H1 (cell line): ENCODE measurements at places on chromosomes 2 and 18.

GRCh38 chr18:23226930-23227725 lies 91.8 kb downstream of the CABLES1 start:
- no peak for DNase-seq

GRCh38 chr18:23819001-23819400 lies 129.7 kb downstream of the LAMA3 start:
- DNase-seq: no peak

DNA sequence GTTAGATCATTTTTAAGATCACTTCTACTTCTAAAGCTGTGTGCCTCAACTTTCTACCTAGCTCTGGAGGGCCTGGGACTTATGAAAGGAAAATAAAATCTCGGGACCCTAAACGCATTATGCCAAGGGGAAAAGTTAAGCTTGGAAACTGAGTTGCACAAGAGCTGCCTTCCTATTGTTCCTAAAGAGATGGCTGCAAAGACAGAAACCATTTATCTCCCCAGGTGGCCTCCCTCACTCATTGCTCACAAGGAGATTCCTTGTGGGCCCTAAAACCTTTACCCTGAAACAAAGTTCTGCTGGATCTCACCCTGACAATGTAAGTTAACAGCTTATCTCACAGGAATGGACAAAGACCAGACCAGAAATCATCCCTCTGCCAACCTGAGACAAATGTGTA lies 26.8 kb downstream of the TUBB6 start:
- no peak for DNase-seq

GRCh38 chr18:63472380-63472779 lies 4.4 kb upstream of the SERPINB5 start:
- DNase-seq: no peak

GRCh38 chr2:238379096-238379810 lies 47.5 kb upstream of the ASB1 start:
- no peak for DNase-seq

DNA sequence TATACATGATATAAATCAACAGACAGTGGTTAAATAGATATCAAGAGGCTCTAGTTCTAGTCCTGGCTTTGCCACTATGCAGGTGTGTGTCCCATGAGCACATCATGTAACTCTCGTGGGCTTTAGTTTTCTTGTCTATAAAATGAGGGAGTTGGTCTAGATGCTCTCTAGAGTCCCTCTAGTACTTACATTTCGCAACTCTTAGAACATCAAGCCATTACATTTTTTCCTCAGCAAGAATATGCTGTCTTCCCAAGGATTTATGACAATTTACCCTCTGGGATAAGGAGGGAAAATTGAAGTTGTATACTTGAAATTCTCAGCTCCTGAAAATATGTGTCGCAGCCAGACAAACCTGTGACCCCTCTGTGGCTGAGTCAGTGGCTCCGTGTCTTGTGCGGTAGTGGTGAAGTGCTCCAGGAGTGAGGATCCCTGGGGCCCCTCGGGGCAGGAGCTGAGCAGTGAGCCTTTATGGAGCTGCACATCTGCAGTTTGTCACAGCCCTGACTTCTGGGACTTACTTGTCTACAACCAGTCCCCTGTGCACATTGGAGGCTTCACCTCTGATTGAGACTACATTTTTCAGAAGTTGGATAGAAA lies 6.8 kb downstream of the PKP4 start:
- DNase-seq: no peak

- peak; percentile 71 for DNase-seq
Observed at GRCh38 chr2:216606551-216607276, 26.5 kb upstream of the IGFBP2 start.

GRCh38 chr2:187003038-187003554 lies 154.1 kb upstream of the ZSWIM2 start:
- no peak for DNase-seq

GRCh38 chr2:221346411-221346810 lies 225.7 kb downstream of the EPHA4 start:
- no peak for DNase-seq

- DNase-seq: peak; percentile 23
Observed at GRCh38 chr2:16139663-16140615, 199.6 kb downstream of the MYCN start.

DNA sequence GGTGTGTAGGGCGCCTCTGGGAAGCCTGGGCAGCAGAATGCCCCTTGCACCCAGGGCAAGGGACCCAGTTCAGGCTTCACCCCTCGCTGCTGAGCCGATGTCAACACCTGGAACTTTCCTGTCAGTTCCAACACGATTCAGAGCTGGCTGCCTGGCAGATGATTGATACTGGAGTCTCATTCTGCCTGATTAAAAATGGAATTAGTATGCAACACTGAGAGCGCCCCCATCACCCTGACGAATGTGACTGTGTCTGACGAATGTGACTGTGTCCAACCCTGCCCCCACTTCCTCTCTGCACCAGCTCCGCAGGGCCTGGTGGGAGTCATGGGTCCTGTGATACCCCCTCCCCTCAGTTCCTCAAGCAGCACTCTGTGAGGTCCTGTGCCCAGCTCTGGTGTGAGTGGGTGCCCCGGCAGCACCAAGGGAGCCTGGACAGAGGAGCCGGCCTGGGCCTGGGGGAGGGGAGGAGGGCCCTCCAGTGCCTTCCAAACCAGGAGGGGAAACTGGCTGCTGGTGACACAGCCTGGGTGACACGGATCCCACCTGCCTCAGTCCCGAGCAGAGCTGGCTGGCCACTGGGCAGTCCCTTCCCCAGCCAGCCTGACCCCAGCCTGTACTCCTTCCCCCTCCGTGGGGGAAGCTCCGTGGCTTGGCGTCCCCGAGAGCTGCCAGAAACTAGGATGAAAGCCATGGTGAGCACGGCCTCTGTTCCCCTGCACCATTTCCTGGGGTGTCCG lies 41.4 kb upstream of the ALPP start:
- peak; percentile 43 for DNase-seq

GRCh38 chr2:141280037-141280436 lies 850.8 kb downstream of the LRP1B start:
- DNase-seq: no peak

GRCh38 chr2:9984871-9985480 lies 33.5 kb downstream of the GRHL1 start:
- DNase-seq: no peak

DNA sequence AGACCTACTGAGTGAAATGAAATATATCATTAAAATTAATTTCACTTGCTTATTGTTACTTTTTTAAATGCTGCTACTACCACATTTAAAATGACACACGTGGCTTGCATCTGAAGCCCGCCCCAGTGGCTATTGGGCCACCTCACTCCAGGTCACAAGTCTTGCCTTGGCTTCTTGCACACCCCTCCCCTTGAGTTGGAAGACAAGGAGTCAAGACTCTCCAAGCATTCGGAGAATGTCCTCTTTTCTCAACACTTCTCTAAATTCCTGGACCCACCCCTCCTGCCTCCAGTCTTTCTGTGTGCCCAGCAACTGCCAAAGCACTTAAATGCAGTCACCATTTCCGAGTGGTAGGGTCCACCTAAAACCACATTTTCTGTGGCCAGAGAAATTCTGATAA lies 73.4 kb downstream of the ZBTB7C start:
- no peak for DNase-seq

- DNase-seq: no peak
Observed at GRCh38 chr2:45974056-45974455, 322.6 kb downstream of the PRKCE start.

DNA sequence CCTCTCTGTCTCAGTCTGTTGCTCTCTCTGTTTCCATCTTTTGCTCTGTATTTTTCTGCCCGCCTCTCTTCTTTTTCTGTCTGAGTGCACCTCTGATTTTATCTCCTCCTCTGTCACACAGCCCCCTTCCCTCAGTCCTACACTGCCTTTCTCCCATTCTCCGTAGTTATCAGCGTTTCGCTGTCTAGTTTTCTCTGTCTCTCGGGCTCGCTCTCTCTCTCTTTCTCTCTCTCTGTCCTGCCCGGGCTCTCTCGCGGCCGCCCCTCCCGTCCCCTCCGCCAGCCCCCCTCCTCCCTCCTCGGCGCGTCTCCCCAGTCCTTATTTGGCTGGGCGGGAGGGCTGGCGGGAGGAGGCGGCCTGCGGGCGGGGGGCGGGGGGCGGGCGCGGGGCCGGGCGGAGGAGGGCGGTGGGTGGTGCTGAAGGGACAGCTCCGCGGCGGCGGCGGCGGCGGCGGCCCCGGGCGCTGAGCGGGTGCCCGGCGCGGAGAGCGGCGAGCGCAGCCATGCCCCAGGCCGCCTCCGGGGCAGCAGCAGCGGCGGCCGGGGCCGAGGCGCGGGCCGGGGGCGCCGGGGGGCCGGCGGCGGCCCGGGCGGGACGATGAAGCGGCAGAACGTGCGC lies at the start of gene KCNK3:
KCNK3 (plus strand) TSS at position 444 of the 618 bp plus-strand sequence; CDS start at position 598, 154 bp downstream.
- DNase-seq: no peak

DNA sequence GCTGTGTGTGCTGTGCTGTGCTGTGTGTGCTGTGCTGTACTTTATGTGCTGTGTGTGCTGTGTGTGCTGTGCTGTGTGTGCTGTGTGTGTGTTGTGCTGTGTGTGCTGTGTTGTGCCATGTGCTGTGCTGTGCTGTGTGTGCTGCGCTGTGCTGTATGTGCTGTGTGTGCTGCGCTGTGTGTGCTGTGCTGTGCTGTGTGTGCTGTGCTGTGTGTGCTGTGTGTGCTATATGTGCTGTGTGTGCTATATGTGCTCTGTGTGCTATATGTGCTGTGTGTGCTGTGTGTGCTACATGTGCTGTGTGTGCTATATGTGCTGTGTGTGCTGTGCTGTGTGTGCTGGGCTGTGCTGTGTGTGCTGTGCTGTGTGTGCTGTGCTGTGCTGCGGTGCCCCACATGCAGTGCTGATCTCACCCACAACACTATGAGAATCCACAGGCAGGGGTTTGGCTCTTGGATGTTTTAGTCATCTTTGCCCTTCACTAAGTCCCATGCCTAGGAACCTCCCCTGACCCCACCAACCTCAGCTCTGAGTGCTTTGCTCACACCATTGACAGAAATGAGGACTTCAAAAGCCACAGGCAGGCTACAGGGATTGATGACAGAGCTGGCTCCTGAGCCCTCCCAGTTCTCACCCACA lies 30.5 kb upstream of the MAL start:
- DNase-seq: no peak

GRCh38 chr18:3015204-3015592 lies 2.3 kb upstream of the LPIN2 start:
- DNase-seq: no peak

DNA sequence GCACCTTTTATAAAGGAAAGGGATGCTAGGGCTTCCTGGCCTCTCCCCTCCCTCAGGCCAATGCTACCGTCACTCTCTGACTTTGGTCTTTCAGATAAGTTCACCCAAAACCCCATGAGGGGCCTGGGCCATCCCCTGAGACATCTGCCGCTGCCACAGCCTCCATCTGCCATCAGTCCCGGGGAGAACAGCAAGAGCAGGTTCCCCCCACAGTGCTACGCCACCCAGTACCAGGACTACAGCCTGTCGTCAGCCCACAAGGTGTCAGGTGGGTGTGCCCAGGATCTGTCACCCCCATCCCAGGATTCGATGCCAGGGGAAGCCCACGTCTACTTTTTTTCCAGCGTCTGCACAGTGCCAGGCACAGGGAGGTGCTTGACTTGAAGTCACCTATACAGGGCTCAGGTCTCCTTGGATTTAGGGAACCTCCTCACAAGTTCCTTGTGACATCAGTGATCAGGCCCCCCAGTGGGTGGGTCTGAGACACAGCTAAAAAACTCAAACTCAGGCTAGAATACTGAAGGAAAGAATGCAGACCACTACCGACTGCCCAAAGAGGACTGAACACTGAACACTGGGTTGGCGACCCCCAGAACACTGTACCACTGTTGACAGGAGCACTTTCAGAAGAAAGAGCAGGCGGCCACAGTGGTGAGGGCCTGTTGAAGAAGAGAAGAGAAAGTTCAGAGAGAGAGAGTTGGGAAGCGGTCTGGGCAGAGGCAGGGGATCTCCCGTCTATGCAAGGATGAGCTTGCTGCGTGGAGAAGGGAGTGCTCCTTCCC lies 85.3 kb downstream of the EPAS1 start:
- no peak for DNase-seq

DNA sequence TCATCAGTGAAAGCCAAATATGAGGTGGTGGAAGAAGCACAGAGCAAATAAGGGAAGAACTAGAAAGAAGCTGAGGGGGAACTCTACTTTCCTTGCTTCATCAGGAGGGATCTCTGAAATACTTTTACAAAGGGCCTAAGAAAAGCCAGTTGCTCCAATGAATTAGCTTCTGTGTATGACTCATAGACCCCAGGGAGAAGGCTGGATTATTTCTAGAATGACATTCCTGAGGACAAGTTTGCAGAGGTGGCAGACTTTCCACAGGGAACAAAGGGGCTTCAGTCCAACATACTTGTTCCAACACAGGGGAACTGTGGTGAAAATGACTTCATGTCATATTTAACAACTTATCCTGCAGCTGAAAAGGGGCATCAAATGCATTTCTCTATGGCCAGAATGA lies 29.0 kb downstream of the DOK1 start:
- DNase-seq: no peak

DNA sequence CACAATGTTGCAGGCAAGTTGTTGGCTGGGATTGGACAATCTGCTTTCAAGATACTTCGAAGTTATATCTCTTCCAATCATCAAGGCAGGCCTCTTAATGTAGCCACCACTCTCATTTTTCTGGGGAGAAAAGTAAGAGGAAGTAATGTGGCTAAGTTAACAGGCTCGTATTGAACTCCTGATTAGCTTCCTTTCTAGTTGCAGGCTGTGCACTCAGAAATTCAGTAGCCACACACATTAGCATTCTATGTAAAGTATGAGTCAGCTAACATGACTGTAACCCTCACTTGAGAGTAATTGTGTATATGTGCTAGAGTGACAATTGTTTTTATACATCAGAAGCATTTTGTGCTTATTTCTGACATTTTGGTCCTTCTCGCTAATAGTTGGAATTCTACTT lies 3.3 kb downstream of the TWSG1 start:
- no peak for DNase-seq
